Activated effector memory CD4-positive, alpha-beta T cell treated with Interleukin-2 at 50 U/mL for 16 hours (primary cell): ENCODE measurements at places on chromosomes 2 and 18.

GRCh38 chr2:215794829-215795546, 218.4 kb downstream of the MREG start:
- DNase-seq = no peak

- no peak for DNase-seq
These were observed 168.1 kb downstream of the NRXN1 start for GRCh38 chr2:50863856-50864255.

DNA sequence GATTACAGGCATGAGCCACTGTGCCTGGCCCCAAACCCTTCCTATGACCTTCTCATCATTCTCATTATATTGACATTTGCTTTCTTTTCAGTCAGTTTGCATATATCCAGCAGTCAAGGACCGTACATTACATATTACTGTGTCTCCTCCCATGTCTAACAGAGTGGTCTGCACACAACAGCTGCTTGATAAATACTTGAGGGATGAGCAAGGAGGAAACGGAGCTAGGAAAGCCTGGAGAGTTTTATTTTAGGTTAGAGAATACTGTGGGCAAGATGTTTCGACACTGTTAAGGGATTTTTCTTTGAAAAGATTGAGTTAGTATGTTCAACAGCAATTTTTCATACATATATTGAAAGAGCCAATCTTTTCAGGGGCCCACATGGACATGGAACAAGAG, 76.2 kb upstream of the CHRNA1 start:
- no peak for DNase-seq

DNA sequence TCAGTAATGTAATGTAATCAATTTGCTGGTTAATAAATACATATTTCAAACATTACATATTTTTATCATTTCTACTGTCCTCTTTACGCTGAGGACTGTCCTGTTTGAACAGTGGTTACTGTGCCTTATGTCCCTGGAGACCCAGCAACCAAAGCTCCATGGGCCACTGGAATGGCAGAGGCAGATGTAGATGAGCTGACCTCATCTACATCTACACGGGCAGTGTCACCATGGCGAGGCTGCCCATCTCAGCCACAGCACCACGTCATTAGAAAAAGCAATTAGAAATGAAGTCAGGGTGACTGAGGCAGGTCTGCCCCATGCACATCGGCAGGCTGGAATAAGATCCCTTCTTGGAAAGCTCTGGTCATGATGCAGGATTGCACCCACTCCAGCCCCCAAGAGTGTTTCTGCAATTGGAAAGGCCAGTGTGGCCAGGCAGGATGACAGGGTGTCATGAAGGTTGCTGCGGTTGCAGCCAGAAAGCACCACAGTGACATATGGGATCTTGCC, 237.5 kb downstream of the NDUFA10 start:
- no peak for DNase-seq

GRCh38 chr18:48629730-48630324, 91.0 kb downstream of the CTIF start:
- DNase-seq = no peak

GRCh38 chr2:174680221-174680620, 82.6 kb upstream of the WIPF1 start:
- no peak for DNase-seq

- no peak for DNase-seq
These were observed 231.5 kb downstream of the PRKCE start for GRCh38 chr2:45882707-45883602.

DNA sequence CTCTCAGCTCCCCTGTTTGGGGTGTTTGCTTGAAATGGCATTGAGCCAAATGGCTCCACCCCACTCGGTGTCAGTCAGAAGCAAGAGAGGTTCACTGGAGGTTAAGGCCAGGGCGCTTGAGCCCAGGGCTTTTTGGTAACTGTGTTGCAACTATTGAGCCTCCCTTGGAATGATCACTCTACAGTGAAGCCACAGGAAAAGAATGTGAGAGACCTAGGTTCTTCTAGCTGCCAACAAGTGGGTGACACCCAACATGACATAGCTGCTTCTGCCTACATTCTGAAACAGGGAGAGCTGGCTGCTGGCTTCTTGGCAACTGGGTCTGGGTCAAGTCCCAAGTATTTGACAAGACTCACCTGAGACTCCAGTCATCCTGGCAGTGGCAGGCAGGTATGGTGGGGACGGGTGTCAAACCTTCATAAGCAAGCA, 7.1 kb upstream of the GRHL1 start:
- no peak for DNase-seq
